ENCODE measurements at places on chromosomes 5 and 9. TPM values are rescaled to one million over a fixed set of nuclear protein-coding genes. Genes with fewer than 3 reads are reported as not detected.

GRCh38 chr5:170397059-170397458 is 7.9 kb upstream of the KCNMB1 start:
- DNase-seq, result no peak

- no peak for DNase-seq
These were observed 39.9 kb downstream of the MVB12B start for GRCh38 chr9:126366366-126367011.

DNA sequence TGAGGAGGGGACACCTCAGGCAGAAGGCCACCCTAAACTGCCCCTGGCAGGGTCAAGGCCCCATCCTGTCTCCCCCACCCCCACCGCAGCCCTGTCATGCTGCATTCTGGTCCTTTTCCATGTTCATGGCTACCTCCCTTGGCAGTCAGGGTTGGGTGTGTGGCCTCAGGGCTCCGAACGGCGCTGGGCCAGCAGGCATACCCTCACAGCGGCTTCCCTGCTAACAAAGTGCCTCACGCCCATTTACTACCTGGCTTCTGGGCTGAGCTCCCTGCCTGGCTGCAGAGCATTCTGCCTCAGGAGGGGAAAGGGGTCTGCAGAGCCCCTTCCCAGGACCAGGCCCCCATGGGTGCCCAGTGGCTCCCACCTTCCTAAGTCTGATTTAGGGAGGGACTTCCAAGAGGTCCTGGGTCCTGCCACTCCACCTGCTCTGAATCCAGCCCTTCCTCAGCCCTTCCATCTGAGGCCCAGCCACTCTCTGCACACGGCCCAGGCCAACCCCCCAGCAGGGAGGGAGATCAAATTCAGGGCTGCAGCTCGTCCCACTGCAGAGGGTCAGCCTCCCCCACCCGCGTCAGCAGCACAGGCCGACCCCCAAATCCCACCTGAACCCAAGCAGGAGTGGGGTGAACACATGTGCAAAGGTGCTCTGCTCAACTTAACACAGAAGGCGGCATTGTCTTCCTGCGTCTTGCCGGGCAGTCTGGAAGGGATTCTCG is 115.9 kb upstream of the PHYKPL start:
- no peak for DNase-seq

- no peak for DNase-seq
These were observed 34.6 kb upstream of the ZFR start for GRCh38 chr5:32479096-32479495.

DNA sequence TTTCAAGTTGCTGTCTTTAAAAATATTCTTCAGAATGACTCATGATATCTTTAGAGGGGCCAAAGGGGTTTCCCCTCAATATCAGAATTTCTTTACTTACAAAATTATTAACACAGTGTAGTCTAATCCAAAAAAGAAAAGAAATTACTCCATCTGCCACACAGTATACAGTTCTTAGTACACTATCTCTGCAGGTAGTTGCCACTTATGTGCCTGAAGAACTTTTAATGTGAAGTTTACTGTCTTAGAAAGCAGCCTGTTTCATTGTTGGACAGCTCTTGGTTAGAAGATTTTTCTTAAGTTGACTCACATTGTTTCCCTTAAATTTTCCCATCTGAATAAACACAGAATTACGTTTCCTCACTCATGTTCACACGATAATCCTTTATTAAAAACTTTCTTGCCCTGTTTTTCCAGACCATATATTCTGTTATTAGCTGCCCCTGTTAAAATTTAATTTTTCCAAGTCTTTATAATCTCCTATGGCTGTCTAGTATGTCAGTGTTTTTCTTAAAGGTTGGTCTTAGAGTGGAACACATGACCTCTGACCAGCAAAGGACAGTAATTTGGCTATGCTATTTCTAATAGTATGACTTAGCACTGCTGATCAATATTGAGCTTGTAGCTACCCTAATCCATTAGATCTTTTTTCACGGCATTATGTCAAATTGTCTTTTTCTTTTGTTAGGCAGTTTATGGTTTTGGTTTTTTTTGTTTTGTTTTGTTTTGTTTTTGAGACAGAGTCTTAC is 21.8 kb upstream of the FKTN start:
- DNase-seq, result no peak

GRCh38 chr5:21581508-21581907 is 1271.6 kb downstream of the CDH12 start:
- DNase-seq, result no peak

Gene GPR151
- not detected for total RNA-seq

Gene ZNF883
- total RNA-seq, result 0.83 TPM

Gene GOLM1
- total RNA-seq, result 54.8 TPM

All from IMR-90 (cell line).